ENCODE measurements at places on chromosomes 3 and 15. TPM values are rescaled to one million over a fixed set of nuclear protein-coding genes. Genes with fewer than 3 reads are reported as not detected.
A peak's percentile ranks its signal among the peaks of the same experiment; 100 is the strongest.

The FAM107A gene
- 14.4 TPM for total RNA-seq

The PLSCR2 gene
- total RNA-seq = 0.27 TPM

The PRTG gene
- 5.1 TPM for total RNA-seq

The BFSP2 gene
- not detected for total RNA-seq

The CHST13 gene
- 0.31 TPM for total RNA-seq

GRCh38 chr15:75163150-75163564 lies 38.5 kb upstream of the C15orf39 start:
- H3K27ac ChIP-seq = no peak overlapping the region
- H3K36me3 ChIP-seq = no peaks in the 10 kb centered on the region
- H3K27me3 ChIP-seq = no peaks in the 10 kb centered on the region
- no peak overlapping the region for H3K4me3 ChIP-seq

DNA sequence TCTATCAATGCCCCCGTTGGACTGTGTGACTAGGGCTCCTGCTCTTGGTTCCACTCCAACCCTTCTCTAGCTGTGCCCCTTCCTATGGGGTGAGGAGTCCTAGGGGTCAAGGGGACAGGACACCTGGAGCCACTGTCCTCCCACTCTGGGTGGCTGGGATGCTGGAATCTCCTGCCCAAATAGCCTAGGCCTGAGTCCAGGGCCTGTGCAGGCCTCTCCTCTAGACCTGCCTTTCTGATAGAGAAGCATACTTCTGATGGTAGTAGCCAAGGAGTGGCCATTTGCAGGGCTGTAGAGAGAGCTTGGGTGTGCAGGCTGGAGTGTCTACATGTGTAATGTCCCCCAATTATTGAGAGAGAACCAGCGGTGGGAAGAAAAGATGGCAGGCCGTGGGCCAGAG lies 54.2 kb downstream of the ITGA11 start:
- H3K27ac ChIP-seq = no peak overlapping the region
- H3K36me3 ChIP-seq = no peaks in the 10 kb centered on the region
- no peaks in the 10 kb centered on the region for H3K27me3 ChIP-seq
- peak; percentile 5 for DNase-seq
- H3K4me1 ChIP-seq = no peaks in the 10 kb centered on the region
- no peak overlapping the region for H3K4me3 ChIP-seq

DNA sequence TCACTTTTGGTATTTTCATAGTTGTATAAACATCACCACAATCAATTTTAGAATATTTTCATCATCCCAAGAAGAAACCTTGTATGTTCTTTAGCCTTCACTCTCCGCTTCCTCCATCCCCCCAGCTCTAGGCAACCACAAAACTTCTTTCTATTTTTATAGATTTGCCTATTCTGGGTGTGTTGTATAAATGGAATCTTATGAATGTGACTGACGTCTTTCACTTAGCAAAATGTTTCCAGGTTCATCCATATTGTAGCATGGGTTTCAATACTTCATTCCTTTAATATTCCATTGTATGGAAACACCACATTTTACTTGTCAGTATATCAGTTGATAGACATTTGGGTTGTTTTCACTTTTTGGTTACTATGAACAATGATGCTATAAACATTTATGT lies 335.8 kb upstream of the GOLIM4 start:
- no peaks in the 10 kb centered on the region for H3K36me3 ChIP-seq
- H3K4me3 ChIP-seq = no peak overlapping the region
- DNase-seq = no peak
- no peak overlapping the region for H3K27ac ChIP-seq

- H3K4me1 ChIP-seq = no peaks in the 10 kb centered on the region
- H3K36me3 ChIP-seq = no peaks in the 10 kb centered on the region
- H3K4me3 ChIP-seq = no peak overlapping the region
- H3K27me3 ChIP-seq = no peaks in the 10 kb centered on the region
- no peak overlapping the region for H3K27ac ChIP-seq
- DNase-seq = peak; percentile 14
These were observed 60.9 kb downstream of the STRIT1 start for GRCh38 chr3:155232605-155233004.

GRCh38 chr3:197482001-197482400 lies 73.8 kb downstream of the BDH1 start:
- H3K27me3 ChIP-seq = no peaks in the 10 kb centered on the region
- no peak overlapping the region for H3K27ac ChIP-seq
- no peak overlapping the region for H3K4me3 ChIP-seq
- DNase-seq = no peak

DNA sequence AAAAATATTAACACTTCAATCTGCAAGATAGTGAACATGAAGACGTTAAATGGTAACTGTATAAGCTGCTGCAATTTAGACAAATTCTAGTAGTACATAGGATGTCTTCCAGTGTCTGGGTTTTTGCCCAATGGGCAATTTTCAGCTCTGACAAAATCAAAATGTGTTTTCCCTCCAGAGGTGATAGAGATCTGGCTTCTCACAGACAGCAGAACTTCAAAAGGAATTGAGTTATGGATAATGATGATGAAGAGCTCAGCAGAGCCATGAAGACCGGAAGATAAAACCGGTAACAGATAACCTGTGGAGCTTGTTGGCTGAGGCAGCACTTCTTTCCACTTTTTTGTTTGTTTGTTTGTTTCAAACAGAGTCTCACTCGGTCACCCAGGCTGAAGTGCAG lies 89.4 kb upstream of the NTRK3 start:
- H3K27ac ChIP-seq = no peak overlapping the region
- no peak for DNase-seq
- H3K4me3 ChIP-seq = no peak overlapping the region
- no peaks in the 10 kb centered on the region for H3K36me3 ChIP-seq

DNA sequence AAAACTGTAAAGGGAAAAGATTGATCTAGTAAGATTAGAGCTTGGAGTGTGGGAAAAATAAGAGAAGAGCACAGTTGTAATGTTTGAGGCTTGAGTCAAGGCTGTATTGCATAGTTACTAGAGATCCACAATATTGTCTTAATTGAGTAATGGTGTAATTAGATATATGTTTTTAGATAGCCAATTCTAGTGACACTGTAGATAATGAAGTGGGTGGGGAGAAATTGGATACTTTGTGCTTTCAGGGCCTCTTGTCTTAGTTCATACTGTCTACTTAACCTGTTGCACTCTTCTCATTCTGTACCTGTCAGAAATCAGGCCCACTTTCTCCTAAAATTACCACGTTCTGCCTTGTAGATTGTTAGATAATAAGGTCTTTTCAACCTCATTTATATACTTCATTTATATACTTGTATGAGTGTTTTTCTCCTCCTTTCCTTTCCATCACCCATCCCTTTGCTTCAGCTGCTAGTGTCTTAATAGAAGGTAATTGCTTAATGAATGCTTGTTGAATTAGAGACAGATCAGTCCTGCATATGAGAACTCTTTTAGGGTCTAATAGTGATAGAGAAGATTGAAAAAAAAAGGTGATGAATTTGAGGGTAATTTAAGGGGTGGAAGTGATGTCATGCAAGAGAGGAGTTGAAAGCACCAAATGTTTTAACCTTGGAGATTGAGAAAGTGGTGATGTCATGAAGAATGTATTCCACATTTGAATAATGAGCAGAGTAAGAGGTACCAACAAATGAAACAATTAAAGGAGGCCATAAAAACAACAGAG lies 32.0 kb downstream of the PIK3CA start:
- H3K27me3 ChIP-seq = no peaks in the 10 kb centered on the region
- H3K27ac ChIP-seq = peak overlapping the region; percentile 53
- no peaks in the 10 kb centered on the region for H3K36me3 ChIP-seq
- no peak for DNase-seq

All from ovary (tissue), 10 donors.